Fibroblast of skin of right biceps (primary cell): ENCODE measurements at places on chromosomes 1 and 21.

GRCh38 chr1:32353886-32354570, 8.3 kb downstream of the FAM229A start:
- peak; percentile 30 for DNase-seq

- DNase-seq = no peak
Observed at GRCh38 chr1:22096463-22096862, 44.0 kb downstream of the CDC42 start.

- no peak for DNase-seq
Observed at GRCh38 chr1:61389194-61389925, 307.0 kb downstream of the NFIA start.

GRCh38 chr21:15966651-15967050, 236.9 kb downstream of the USP25 start:
- DNase-seq = no peak

- no peak for DNase-seq
Observed at GRCh38 chr1:2785631-2786328, 15.7 kb downstream of the TTC34 start.

GRCh38 chr1:215475796-215476481, 91.2 kb upstream of the KCTD3 start:
- DNase-seq = peak; percentile 97

DNA sequence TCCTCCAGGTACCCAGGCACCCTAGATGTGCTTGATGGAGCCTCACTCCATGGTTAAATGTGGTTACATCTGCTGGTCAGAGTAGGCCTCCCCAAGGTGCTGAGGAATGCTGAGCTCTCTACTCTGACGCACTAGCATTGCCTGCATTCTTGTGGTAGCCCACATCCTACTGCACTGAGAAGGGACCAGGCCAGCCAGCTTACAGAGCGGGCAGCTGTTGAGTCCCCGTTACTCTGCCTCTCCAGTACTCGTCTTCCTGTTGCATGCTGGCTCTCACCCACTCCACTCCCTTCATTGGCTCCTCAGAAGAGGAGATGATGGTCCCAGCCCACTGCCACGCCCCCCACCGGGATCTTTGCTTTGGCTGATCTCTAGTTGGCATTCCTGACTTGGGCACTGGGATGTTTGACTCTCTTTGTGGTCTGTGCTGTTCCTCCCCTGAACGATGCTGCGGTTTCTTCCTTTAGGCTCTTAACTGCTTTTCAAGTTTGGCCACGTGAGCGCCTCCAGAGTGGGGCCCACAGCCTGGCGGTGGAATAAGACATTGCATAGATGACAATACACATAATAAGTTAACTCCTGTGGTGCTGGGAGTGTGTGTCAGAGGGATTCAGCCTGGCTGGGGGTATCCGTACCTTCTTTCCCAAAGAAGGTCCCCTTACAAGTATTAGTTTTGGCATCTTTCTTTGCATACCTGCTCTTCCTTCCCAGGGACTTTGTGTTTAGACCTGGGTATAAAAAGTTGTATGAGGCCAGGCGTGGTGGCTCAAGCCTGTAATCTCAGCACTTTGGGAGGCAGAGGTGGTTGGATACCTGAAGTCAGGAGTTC, 18.6 kb downstream of the AZIN2 start:
- peak; percentile 100 for DNase-seq

DNA sequence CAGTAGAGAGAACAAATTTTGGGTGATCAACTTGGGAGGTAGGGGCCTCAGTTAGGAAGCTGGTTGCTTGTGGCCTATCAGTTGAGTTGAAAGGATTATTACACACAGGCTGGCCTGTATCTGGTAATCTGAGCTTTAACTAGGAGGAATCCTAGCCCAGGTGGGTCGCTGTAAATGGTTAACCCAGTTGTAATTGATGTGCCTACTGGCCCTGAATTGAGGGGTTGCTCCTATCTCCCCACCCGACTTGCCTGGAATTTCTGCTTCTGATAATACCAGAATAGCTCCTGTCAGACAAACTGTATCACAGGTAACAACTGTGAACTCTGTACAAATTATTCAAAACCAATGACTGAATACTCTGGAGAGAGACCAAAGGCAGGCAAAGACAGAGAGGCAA, 210.4 kb upstream of the RUNX1 start:
- no peak for DNase-seq

DNA sequence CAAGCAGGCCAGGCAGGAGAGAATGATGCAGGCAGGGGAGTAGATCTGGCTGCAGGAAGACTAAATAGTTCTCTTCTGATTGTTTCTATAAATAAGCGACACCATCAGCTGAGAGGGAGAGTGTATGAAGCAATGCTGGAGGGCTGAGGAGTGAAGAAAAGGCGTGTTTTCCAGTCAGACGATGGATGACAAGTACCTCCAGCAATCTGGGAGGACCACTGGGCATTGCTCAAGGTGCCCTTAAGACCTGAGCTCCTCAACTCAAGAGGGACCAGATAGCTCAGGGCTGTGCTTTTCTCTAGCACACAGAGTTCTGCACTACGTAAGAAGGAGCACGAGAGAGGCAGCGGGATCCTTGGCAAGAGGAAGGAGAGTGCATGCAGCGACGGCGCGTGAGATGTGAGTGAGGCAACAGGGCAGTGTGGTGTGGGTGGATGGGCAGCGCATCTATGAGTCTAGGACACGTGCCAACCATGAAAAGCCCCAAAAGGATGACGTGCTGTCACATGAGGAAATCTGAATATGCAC, 36.0 kb downstream of the PABPC4 start:
- no peak for DNase-seq

DNA sequence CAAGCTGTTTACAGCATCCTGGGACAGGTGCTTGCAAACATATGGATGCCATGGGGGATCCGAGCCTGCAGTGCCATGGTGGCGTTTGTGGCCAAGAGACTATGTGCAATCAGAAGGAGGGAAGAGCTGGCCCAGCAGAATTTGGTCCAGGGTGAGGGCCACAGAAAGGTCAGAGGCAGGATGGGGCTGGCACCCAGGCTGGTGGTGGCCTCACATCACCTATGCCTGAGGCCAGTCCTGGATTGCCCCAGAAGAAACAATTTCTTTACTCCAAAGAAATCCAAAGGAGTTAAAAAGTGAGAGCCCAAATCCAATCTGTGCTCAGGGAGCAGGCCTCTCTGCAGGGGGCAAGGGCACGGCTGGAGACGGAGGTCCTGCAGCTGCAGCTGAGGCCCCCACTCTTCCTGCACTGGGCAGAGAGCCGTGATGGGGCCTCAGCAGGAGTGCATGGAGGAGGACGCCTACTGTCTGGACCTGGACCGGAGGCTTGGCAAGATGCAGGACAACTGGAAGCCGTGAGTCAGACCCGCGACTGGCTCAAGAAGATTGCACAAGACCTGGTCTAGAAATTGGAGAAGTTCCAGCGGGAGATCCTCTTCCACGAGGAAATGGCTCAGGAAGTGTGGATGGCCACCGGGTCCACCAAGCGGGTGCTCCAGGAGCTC, 163.5 kb downstream of the RYR2 start:
- DNase-seq = peak; percentile 4

DNA sequence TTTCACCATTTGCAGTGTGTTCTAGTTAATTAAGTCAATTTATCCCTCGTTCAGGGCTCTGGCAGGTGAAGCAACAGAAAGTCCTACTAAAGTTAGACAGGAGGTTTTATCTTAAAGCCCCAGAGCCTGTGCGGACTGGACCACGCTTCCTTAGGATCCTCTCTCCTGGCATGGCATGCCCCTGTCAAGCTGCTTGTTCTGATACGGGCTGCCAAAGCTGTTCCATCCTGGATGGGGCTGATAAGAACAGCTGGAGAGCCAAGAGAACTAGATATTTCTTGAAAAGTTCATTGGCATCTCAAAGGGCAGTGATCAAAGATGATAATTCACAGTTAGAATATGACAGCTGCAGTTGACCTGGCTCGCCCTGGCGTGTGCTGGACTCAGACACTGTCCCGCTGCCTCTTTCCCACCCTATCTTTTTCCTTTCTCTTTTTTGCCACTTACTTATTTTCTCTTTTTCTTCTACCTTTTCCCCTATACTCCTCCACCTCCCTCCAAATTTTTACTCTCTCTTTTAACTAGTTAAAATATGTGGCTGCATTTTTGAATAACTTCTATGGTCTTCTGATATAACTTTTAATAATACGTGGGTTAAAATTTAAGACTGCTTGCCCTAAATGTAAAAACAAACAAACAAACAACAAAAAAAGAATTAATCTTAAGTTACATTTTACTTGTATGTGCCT, 96.7 kb downstream of the ABCA4 start:
- no peak for DNase-seq

DNA sequence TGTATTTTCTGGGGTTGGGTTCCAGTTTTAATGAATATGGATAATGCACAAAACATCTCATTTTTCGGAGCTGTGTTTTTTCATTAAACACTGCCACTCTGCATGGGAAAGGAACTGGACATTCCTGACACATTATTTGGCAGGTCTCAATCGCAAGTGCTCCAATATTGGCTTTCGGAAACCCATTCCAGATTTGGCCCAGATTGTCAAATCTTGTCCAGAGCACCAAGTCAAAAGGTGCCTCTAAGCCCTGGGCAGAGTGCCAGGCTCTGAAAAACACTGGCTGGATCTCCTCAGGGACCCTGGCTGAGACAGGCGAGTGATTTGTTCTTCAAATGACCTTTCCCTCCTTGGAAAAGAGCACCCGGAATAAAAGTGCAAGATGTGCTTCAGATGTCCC, 68.4 kb upstream of the MRPS6 start:
- DNase-seq = no peak

GRCh38 chr1:111749628-111750027, 6.1 kb upstream of the DDX20 start:
- DNase-seq = no peak

DNA sequence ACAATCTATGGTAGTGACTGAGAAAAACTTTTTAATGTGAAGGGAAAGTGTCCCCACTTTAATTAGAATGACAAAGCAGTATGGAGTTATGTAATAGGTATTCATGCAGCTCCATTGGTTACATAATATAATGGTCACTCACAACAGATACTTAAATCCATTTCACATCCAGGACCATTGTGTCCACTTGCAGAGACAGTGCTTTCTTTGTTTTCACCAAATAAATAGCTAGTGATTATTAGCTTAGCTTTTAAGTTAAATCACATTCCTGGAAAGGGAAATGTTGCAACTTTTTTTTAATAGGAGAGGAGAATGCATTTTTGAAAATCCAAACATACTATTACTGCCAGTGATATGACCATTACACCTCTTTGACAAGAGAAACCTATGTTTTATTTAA, 22.9 kb downstream of the RGL1 start:
- DNase-seq = no peak

GRCh38 chr1:62288662-62289061, 30.6 kb downstream of the KANK4 start:
- no peak for DNase-seq

GRCh38 chr1:216464489-216464888, 41.2 kb upstream of the USH2A start:
- peak; percentile 97 for DNase-seq

- peak; percentile 47 for DNase-seq
Observed at GRCh38 chr1:175885326-175885725, 141.9 kb upstream of the TNR start.

- no peak for DNase-seq
Observed at GRCh38 chr21:45887788-45888187, 93.8 kb upstream of the COL6A1 start.

- no peak for DNase-seq
Observed at GRCh38 chr1:50424045-50424883, 1.0 kb upstream of the DMRTA2 start.
